HCEC 1CT (cell line): ENCODE measurements at places on chromosomes 7 and 10.

DNA sequence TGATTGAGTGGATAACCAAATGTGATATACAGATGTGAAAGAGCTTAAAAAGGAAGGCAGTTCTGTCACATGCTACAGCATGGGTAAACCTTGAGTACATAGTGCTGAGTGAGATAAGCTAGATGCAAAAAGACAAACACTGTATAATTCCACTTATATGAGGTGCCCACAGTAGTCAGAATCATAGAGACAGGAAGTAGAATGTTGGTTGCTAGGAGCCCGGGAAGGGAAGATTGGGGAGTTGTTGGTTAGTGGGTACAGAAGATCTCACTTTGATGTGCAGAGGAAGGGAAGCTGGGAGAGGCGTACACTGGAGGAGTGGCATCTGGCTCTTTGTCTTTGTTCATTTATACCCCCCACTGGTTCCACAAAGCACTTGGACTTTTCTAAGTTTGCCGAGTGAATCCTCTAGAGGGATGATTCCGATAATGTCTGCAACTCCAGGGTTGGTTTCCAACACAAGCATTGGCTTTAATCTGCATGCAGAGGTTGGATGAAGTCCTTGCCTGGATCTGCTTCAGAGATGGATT is 39.5 kb downstream of the TSPAN14 start:
- no peak for DNase-seq

DNA sequence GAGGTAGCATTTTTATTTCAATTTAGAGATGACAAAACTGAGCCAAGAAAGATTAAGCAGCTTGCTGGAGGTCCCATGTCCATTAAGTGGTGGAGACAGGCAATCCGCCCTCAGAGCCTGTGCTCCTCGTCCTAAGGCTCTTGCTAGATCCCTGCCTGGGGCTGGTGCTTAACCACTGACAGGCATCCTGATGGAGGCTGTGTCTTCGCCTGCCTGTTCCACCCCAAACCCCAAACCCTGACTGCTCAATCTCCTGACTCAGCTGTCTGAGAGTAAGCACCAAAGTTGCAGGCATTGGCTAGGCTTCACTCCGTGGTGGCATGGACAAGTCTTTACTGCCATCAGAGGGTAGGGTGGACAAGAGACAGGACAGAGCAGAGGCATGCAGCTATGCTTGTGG is 209.4 kb downstream of the POU6F2 start:
- no peak for DNase-seq

GRCh38 chr10:88881922-88882645 is 2.0 kb downstream of the STAMBPL1 start:
- no peak for DNase-seq

GRCh38 chr10:60703266-60704041 is 74.8 kb upstream of the CDK1 start:
- no peak for DNase-seq

DNA sequence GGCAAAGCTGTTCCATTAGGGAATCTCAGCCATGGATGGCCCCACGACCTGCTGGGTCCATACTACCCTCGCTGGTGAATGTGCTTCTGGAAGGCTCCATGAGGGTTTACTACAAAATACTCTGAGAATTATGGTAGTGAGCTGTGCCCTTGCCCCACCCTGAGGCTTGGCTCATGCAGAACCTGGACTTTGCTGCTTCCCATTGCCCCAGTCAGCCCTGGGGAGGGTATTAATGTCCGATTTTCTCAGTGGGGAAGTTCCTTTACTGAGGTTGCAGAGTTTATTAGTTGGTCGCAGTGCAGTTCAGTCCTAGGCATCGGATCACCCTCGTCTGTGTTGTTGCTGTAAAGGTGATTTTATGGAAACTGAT is 310.1 kb downstream of the WDR37 start:
- DNase-seq, result no peak

DNA sequence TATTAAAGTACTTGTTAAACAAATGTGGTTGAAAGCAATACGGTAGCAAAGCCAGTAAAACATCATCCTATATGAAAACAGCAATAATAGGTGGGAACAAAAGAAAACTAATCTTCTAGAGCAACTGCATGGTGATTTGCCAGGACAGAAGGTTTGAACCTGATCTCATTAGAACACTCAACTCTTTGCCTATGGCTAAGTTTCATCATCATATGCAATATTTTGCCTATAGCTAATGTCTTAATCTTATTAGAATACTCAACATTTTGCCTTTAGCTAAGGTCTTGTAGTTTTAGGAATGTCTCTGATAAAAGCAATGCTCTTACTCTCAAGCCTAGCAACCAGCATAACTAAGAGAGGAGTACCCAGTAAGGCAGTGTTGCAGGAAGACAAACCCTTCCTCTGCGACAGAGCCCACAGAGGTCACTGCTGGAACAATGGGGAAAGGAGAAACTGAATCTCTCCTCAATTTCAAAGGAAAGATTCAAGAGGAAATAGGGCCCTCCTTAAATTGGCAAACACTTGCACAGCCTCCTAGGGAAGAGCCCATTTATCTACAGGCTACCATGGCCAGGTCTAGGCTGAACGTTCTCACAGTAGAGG is 38.3 kb downstream of the CADPS2 start:
- DNase-seq, result no peak

- DNase-seq, result peak; percentile 59
These were observed 256.7 kb downstream of the AGMO start for GRCh38 chr7:15305002-15305600.

- DNase-seq, result peak; percentile 100
These were observed 4.6 kb upstream of the SERPINE1 start for GRCh38 chr7:101121991-101122932.

DNA sequence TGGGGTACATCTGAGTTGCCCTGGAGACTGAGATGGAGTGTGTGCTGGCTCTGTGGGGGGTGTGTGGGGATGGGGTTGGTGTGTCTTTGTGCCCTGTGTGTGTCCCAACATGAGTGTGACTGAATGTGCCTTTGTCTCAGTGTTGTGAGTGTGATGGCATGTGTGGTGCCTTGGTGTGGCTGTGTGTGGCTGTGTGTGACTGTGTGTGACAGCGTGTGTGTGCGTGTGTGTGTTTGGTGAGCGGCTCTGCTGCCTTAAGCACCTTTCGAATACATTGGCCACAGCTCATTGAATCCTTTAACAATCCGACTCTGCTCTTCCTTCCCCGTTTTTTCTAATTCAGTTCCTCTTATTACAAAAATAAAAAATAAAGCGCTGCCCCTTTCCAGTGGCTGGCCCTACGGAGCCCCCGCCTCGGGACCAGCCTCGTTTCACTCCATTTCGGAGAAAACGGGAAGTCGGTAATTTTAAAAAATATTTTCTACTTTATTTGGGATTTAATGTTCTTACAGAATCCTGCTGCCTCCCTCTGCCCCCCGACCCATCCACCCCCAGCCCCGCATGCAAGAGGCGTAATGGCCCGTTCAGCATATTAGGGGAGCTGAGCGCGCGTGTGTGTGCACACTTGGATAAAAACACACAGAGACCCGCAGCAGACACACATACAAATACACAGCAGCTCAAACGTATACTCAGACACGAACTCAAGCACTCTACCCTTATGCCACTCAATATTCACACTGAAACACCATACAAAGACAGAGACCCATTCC is 35.5 kb downstream of the HIF1AN start:
- DNase-seq, result no peak

DNA sequence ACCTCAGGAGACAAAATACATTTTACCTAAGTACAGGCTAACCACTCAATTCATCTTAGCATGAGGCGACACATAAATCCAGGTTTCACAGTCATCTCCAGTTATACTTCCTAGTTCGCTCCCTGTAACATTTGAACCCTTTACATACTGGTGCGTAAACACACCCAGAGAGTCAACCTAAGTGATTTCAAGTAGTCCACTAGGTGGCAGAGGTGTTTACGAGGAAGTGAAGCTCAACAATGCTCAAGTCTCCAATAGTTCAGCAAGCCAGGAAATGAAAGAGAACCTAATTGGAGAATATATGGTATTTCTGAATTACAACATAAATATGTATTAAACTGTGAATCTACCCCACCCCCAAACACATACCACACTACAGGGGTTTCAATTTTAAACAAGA is 76.3 kb upstream of the ABCB5 start:
- DNase-seq, result peak; percentile 24

DNA sequence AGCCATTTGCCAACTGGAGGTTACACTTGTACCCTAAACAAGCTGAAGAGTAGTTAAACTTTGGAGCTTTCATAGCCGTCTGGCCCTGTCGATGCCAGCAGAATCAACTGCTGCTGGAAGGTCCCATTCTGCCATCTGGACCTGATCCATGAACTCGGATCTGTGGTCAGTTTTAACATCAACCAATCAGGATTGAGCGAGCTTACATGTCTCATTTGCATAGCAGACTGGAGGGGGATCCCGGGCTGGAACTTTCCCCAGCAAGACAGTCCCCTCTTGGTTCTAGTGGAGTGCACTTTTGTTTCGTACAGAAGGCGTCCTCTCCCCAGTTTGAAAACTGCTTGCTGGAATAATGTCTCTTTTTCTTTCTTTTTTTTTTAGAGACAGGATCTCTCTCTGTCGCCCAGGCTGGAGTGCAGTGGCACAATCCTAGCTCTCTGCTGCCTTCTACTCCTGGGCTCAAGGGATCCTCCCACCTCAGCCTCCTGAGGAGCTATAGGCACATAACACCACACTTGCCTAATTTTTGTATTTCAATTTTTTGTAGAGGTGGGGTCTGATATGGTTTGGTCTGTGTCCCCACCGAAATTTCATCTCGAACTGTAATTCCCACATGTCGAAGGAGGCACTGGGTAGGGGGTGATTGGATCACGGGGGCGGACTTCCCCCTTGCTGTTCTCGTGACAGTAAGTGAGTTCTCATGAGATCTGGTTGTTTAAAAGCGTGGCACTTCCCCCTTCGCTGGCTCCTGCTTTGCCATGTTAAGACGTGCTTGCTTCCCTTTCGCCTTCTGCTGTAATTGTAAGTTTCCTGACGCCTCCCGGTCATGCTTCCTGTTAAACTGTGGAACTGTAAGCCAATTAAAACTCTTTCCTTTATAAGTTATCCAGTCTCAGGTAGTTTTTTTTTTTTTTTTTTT is 42.8 kb upstream of the SEPHS1 start:
- no peak for DNase-seq

- no peak for DNase-seq
These were observed 458 bp downstream of the COX15 start for GRCh38 chr10:99731306-99732032.

- peak; percentile 42 for DNase-seq
These were observed 48.0 kb upstream of the DLG5 start for GRCh38 chr10:77974396-77975074.

GRCh38 chr7:75639071-75639885 is 99.5 kb downstream of the HIP1 start:
- DNase-seq, result peak; percentile 29

- DNase-seq, result no peak
These were observed 64.0 kb downstream of the RASGEF1A start for GRCh38 chr10:43202657-43203447.

- DNase-seq, result no peak
These were observed 38.8 kb upstream of the CFAP46 start for GRCh38 chr10:132981173-132981555.

- DNase-seq, result no peak
These were observed 59.6 kb downstream of the BLNK start for GRCh38 chr10:96211764-96212163.

GRCh38 chr7:109873296-109873695 is 1217.6 kb upstream of the LRRN3 start:
- no peak for DNase-seq

- no peak for DNase-seq
These were observed 202.1 kb downstream of the PTEN start for GRCh38 chr10:88065383-88066049.

DNA sequence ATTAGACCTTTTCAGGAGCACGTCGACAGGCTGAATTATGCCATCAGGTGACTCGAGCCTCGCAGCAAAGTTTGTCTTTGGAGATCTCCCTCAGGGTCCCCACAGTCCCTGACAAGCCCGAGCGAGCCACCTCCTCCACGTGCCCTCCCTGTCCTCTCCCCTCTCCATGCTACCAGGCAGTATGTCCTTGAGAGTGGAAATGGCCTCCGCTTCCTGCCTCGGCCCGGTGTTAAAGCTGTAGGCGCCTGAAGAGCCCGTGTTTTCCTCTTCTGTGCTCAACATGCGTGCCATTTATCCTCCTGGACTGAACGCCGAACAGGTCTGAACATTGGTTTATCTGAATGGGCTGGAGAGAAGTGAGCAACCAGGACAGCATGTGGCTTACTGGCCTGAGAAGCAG is 82.6 kb downstream of the GPR26 start:
- DNase-seq, result no peak

GRCh38 chr10:122306282-122306681 is 35.2 kb downstream of the BTBD16 start:
- DNase-seq, result no peak

DNA sequence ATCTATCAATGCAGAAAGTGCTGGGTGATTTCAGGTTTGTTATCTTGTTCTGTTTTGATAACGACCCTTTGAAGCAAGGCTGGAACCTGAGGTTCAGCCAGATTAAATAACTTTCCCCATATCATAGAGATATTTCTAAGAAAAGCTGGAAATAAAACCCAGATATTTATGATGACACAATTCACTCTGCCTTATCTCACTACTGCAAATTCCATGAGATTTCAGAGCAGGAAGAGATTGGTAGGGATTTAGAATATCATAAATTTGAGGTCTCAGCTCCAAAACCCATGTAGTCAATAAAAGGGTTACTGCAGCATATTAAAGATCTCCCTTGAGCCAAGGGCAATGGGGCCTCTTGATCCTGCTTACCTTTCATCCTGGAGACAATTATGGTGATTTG is 692.5 kb upstream of the IGFBP3 start:
- DNase-seq, result no peak

GRCh38 chr7:137417464-137417863 is 73.9 kb upstream of the PTN start:
- no peak for DNase-seq

GRCh38 chr10:34988397-34989067 is 101.6 kb downstream of the CUL2 start:
- DNase-seq, result no peak

GRCh38 chr7:77262316-77262715 is 62.7 kb upstream of the FGL2 start:
- no peak for DNase-seq

DNA sequence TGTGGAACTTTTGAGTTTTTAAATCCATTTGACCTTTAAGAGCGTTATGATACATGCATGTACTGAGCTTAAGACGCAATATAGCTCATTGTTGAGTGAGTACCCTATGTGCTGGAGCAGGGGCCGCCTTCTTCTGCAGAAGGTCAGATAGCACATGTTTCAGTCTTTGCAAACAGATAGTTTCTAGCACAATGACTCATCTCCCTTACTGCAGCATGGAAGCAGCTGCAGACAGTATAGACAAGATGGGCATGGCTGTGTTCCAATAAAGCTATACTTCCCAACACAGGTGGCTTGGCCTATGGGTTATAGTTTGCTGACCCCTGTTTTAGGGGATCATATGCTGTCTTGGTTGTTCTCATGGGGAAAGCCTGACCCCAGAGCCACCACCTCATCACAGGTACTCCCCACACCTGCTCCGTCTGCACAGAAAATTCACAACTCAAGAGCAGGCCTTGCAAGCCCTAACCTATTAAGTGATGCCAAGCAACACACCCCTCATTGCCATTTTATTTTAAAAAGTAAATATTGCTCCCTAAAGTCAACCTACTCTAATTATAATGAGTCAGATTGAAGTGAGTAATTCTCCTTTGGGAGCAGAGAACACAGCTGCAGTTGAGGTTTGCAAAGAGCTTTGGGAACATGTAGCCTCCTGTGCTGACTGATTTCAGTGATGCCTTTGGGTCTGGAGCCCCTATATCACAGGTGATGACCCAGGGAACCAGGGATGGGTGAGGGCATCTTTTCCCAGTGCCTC is 330.1 kb downstream of the PAXIP1 start:
- DNase-seq, result no peak
